ENCODE measurements at places on chromosomes 5 and 9.
A peak's percentile ranks its signal among the peaks of the same experiment; 100 is the strongest.

- DNase-seq: no peak
Observed at GRCh38 chr5:126846744-126847455, 70.0 kb downstream of the LMNB1 start.

DNA sequence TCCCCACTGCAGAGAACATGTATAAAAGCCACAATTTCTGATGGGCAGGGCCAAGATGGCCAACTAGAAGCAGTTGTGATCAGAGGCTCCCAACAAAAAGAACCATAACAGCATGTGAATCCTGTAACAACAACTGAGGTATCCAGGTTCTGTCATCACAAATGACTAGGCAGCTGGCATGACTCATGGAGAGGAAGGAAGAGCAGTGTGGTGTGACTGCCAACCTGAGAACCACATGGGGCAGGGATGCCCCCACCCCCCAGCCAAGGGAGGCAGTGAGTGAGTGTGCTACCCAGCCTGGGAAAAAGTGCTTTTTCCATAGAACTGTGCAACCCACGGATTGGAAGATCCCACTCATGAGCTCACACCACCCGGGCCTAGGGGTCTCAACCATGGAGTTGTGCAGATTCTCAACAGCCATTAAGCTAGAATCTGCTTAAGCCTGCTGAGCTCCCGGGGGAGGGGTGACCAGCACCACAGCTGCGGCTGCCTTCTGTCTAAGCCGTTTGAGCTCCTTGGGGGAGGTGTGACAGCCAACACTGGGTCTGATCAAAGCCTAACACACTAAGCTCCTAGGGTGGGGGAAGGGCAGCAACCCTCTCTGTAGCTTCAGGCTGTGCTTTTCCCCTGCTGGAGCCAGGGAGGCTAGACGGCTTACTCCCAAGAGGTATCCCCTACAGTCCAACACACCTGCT, 80.1 kb upstream of the DMAC1 start:
- DNase-seq: peak; percentile 75

DNA sequence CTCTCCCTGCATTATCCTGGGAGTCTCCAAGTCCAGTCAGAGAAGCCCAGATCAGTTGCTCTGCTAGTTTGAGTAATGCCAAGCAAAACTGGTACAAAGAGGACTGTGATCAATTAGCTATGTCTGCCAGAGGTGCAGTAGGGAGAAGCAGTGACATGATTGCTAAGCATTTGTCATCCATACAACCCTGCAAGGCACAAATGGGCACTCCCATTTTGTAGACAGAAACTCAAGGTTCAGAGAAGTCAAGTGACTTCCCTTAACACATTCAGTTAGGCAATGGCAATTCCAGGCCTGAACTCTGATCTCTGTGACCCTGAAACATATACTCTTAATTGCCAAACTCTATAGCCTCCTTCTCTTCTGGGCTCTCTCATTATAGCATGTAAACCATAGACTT, 34.0 kb downstream of the NDST1 start:
- no peak for DNase-seq

DNA sequence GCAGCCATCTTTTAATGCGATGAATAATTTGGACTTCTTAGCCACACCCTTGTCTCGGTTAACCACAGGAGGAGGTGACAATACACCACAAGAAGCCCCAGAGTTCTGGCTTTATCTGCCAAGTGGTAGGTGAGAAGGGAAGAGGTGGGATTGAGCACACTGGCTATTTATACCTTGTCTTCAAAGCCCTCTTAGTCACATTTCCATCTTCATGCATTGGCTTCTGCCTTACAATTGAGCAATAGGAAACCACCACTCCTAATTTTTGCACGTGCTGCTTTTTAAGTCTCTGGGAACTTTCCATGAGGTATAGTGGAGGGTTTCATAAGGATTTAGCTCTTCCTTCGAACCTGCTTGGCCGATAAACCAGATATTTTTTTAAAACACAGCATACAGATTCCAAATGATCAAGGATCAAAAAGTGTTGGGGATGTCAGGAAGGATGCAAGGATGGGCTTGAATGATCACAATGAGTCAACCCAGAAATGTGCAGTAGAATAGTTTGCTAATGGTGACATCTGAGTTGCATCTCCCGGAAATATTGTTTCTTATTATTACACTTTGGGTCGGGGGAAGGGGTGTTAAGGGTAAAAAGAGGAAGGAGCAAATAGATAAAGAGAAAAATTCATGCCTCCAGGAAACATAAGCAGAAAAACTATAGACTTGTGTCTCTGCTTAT, 25.5 kb downstream of the PLAC8L1 start:
- DNase-seq: peak; percentile 61
